Heart right ventricle (tissue), 16 donors: ENCODE measurements at places on chromosomes 5 and 9. TPM values are rescaled to one million over a fixed set of nuclear protein-coding genes. Genes with fewer than 3 reads are reported as not detected.

The CD74 gene
- total RNA-seq: 348 TPM

DNA sequence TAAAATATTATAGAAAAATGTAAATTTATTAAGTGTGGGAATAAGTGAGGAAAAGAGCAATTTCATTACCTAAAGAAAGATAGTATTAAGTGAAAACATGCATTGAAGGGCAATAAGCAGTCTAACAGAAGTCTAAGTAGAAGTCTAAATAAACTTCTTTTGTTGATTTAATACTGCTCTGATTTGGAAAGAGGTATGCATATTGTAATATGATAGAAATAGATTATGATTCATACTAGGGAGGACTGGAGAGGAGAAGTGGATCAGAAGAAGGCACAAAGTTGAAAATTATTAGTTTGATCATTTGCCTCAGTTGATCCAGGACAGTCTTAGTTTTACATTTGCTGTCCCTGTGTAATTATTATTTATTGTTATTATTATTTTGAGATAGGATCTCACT is 6.6 kb upstream of the ERBIN start:
- DNase-seq: no peak

DNA sequence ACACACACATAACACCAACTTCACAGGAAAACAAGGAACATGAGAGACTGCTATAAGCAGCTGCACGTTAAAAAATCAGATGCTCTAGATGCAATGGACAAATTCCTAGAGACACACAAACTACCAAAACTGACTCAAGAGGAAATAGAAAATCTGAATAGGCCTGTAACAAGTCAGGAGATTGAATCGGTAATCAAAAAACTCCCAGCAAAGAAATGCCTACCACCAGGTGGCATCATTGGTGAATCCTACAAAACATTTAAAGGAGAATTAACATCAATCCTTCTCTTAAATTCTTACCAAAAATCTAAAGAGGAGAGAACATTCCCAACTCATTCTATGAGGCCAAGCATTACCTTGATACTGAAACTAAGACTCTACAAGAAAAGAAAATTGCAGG is 54.9 kb downstream of the NDST1 start:
- DNase-seq: no peak

GRCh38 chr9:112285056-112285455 is 48.4 kb downstream of the PTBP3 start:
- DNase-seq: no peak

GRCh38 chr9:33131790-33132772 is 35.1 kb downstream of the B4GALT1 start:
- DNase-seq: no peak

The SPACA9 gene
- 3.4 TPM for total RNA-seq

The CYLC2 gene
- total RNA-seq: not detected

The WDR38 gene
- not detected for total RNA-seq

- no peak for DNase-seq
These were observed 264.4 kb downstream of the SLCO4C1 start for GRCh38 chr5:102031711-102032110.

DNA sequence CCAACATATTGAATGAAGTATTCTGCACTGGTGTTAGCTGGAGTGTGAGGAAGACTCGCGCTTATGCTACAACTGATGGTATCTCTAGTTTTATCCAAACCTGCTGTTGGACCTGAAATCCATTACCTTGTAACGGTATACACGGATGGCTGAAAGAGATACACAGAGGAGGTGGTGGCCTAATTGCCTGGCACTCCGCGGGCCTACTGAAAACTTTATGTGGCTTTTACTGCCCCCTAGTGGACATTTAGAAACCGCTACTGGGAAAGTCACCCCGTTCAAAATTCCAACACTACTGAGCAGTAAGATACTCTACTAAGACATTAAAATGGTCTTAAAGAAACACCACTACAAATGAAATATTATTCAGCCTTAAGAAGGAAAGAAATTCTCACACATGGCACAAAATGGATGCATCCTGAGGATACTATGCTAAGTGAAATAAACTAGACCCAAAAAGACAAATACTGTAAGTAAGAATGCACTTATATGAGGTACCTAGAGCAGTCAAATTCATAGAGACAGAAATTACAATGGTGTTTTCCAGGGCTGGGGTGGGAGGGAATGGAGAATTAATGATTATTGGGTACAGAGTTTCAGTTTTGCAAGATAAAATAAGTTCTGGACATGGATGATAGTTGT is 100.4 kb downstream of the TTLL11 start:
- DNase-seq: peak; percentile 34

- DNase-seq: no peak
These were observed 20.2 kb downstream of the SLC22A5 start for GRCh38 chr5:132389585-132390286.
